Kidney glomerular epithelial cell (primary cell): ENCODE measurements at places on chromosomes 4 and X.

DNA sequence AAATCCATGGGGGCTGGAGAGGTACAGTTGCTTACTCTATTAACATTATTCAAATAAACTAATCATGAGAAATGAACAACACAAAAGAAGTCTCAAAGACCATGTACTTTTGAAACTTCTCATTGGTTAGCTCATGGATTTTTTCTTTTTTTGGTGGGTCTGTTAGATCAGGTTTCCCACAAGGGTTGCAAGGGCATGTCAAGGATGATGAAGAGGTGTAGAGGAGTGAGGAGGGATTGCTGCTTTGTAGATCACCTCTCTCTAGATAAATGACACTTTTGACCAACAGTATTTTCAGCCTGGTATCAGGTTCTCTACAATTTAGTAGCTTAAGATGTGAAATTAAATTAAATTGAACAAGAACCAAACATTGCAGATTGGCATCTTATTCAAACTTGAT, 417.9 kb upstream of the AGA start:
- no peak for DNase-seq

GRCh38 chr4:8540072-8540471, 40.1 kb upstream of the GPR78 start:
- no peak for DNase-seq

DNA sequence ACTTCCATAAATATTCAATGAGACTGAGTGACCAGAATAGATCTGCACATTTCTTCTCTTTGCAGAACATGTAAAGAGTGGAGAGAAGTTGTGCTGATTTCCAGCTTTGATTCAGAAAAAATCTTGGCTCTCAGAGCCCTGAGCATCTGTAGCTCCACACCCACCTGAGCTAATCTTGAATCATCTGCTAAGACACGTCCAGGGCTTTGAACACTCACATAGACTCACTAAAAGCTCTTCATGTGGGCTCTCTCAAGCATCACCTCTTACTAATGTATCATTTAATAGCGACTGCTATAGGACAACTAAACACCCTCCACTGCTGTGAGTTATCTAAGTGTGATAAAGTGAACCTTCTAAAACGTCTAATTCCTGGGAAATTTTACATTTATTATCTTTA, 147.7 kb upstream of the GRIA3 start:
- no peak for DNase-seq

- DNase-seq, result no peak
Observed at GRCh38 chr4:34633241-34633640, 1611.1 kb downstream of the ARAP2 start.

- DNase-seq, result no peak
Observed at GRCh38 chr4:166341992-166342391, 469.0 kb downstream of the TLL1 start.
